ENCODE measurements at places on chromosomes 7 and 10.

DNA sequence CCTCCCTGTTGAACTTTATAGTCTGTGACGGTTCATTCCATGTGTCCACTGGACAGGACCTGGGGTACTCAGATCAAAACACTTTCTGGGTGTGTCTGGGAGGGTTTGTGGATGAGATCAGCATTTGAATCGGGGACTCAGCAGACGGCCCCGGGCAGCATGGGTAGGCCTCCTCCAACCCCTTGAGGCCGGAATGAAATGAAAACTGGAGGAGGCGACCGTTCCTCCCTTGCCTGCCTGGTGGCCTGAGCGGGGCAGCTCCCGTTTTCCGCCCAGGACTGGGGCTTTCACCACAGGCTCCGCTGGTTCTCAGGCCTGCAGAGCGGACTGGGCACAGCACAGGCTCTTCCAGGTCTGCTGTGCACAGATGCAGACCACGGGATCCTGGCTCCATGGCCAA lies 247.7 kb downstream of the MAD1L1 start:
- no peak overlapping the region for H3K4me3 ChIP-seq
- H3K4me1 ChIP-seq: peaks cover 19% of the 10 kb centered on the region
- no peaks in the 10 kb centered on the region for H3K36me3 ChIP-seq
- DNase-seq: no peak
- no peak overlapping the region for H3K27ac ChIP-seq

DNA sequence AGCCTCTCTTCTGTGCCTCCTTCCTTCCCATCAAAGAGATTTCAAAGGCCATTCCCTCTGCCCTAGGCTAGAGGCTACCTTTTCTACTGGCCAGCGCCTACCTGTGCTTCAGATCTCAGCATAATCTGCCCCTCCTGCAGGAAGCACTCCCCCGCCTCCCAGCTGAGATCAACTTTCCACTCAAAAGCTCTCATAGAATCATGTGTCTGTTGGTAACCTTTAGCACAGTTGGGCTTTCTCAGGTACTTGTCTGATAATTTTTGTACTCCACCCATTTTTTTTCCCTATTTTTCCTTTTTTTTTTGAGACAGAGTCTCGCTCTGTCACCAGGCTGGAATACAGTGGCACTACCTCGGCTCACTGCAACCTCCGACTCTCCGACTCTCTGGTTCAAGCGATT lies 231.0 kb upstream of the PRSS58 start:
- no peak overlapping the region for H3K4me3 ChIP-seq
- H3K27ac ChIP-seq: no peak overlapping the region
- H3K27me3 ChIP-seq: no peaks in the 10 kb centered on the region
- no peaks in the 10 kb centered on the region for H3K4me1 ChIP-seq

- H3K27me3 ChIP-seq: no peaks in the 10 kb centered on the region
- H3K36me3 ChIP-seq: no peaks in the 10 kb centered on the region
- no peak overlapping the region for H3K27ac ChIP-seq
- no peak overlapping the region for H3K4me3 ChIP-seq
These were observed 18.3 kb downstream of the UBN2 start for GRCh38 chr7:139249179-139249810.

GRCh38 chr7:117200786-117201458 lies 121.9 kb downstream of the WNT2 start:
- no peak for DNase-seq
- H3K27me3 ChIP-seq: no peaks in the 10 kb centered on the region
- no peaks in the 10 kb centered on the region for H3K4me1 ChIP-seq
- H3K27ac ChIP-seq: no peak overlapping the region
- no peak overlapping the region for H3K4me3 ChIP-seq

GRCh38 chr7:92403760-92404074 lies 43.6 kb upstream of the GATAD1 start:
- no peak overlapping the region for H3K27ac ChIP-seq
- DNase-seq: no peak
- H3K27me3 ChIP-seq: no peaks in the 10 kb centered on the region
- H3K4me3 ChIP-seq: no peak overlapping the region
- H3K36me3 ChIP-seq: peaks cover 12% of the 10 kb centered on the region

GRCh38 chr7:117667456-117667855 lies 187.6 kb downstream of the CFTR start:
- DNase-seq: no peak
- no peaks in the 10 kb centered on the region for H3K36me3 ChIP-seq
- no peak overlapping the region for H3K27ac ChIP-seq
- no peaks in the 10 kb centered on the region for H3K27me3 ChIP-seq
- H3K4me3 ChIP-seq: no peak overlapping the region
